ENCODE measurements at places on chromosomes 7 and 10.

DNA sequence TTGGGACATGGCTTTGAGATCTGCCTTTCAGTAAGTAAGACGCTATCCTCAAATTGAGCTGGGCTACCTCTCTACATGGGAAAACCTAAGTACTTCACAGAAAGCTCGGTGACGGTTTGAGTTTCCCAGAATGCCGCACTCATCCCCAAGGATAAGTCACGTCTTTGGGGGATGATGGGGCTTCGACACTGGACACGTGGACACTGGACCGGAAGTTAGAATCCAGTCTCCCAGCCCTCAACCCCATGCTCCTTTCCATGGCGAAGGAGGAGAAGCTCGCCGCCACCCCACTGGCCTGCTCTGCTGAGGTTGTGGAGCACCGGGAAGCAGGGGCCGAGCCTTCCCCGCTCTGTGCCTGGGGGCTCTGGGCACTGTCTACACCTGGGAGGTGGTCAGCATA lies 27.5 kb downstream of the PTPRE start:
- DNase-seq: no peak

GRCh38 chr10:132962623-132963429 lies 20.5 kb upstream of the CFAP46 start:
- DNase-seq: no peak

GRCh38 chr7:142813226-142813625 lies 41.6 kb upstream of the EPHB6 start:
- DNase-seq: no peak

DNA sequence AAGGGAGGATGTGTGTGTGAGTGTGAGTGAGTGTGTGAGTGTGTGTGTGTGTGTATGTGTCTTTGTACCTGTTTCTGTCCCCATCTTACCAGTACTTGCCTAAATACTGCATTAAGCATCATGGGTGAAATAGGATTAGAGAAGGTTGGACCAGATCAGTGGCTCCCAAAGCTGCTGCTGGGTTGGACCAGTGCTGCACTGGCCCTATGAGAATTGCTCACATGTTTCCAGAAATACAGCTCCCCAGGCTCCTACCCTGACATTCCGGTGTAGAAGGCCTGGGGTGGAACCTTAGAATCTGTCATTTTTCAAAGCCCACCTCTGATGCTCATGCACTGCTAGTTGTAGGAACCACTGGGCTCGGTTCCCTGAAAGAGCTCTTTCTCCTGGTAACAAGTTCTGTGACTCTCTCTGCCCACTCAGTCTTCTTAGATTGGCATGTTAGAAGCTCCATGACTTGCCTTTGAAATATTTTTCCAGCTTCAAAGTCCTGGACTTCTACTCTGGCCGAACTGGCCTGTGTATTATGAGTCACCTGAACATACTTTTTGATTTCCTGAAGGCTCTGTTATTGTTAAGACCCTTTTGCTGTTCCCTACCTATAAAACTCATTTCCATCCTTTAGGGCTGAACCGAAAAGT lies 224.7 kb downstream of the CUX1 start:
- no peak for DNase-seq

- no peak for DNase-seq
These were observed at the start of gene FAM20C for GRCh38 chr7:191981-192649. Gene FAM20C (plus strand): TSS chr7:192571. CDS start chr7:193200, 629 bp downstream.

DNA sequence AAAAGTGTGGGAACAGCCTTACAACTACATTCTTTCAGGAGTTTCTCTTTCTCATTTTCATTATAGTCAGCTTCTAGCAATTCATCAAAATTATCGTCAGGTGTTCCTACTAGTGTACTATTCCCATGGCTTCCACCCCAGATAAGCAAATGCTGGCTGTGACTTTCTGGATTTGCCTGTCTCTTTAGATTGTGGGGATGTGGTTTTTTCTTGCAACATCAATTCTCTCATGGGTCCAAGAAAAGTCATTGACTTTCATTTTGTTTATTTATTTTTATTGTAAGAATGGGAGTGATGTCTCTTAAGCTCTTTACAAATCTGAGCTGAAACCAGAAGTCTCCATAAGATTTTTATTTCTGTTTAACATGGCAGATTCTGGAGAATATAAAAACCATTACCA lies 349.7 kb upstream of the SEMA3C start:
- no peak for DNase-seq

DNA sequence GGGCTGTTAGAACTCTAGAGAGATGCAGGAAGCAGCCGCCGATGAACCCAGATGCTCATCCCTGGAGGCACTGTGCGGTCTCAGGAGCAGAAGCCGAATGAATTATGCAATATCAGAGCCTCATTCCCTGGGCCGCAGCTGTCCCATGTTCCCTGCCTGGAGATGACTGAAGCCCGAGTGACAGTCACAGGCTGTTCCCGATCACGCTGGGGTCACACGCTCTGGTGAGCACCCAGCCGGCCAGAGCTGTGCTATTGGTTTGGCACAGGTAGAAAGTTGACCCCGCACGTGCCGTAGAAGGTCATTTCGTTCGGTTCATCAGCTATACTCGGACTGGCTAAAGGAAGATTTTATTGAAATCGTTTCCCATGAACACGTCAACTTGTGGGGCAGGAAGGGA lies 140.5 kb upstream of the SH2B2 start:
- DNase-seq: no peak

- no peak for DNase-seq
These were observed 133.8 kb downstream of the TCERG1L start for GRCh38 chr10:131177431-131178327.

DNA sequence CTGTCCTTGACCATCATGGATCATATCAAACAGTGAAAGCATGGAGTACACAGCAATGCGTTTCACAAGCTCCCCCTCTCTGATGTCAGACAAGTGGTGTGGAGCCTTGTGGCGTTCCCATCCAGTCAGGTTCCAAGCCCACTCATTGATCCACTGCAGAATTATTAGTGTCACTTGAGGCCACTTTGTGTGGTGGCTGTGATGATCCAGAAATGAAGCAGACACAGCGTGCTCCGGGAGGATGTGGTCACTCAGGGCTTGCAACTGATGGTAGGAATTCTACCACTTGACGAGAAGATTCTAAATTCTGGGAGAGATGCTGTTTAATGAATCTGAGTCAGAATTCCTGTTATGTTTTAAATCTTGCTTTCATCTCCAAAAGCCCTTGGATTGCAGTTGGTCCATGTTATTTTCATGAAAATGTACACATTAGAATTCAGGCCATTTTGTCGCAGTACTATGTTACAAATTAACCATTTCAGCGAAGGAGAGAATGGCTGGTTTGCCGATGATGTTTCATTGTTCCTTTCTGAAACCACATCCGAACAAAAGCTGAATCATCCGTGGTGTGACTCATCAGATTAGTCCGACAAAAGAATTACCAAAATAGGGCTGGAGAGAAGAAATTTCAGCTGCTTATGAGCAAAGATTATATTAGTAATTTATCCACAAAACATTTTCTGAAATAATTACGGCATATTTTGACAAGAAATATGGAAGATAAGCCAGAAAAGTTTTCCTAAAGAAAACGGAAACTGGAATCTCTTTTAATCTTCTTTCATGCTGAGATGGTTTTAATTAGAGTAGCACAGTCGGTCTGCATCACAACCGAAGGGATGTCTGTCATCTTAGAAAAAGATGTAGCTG lies 48.1 kb downstream of the INSYN2A start:
- DNase-seq: no peak

- no peak for DNase-seq
These were observed 5.5 kb downstream of the AFAP1L2 start for GRCh38 chr10:114398587-114399331.

DNA sequence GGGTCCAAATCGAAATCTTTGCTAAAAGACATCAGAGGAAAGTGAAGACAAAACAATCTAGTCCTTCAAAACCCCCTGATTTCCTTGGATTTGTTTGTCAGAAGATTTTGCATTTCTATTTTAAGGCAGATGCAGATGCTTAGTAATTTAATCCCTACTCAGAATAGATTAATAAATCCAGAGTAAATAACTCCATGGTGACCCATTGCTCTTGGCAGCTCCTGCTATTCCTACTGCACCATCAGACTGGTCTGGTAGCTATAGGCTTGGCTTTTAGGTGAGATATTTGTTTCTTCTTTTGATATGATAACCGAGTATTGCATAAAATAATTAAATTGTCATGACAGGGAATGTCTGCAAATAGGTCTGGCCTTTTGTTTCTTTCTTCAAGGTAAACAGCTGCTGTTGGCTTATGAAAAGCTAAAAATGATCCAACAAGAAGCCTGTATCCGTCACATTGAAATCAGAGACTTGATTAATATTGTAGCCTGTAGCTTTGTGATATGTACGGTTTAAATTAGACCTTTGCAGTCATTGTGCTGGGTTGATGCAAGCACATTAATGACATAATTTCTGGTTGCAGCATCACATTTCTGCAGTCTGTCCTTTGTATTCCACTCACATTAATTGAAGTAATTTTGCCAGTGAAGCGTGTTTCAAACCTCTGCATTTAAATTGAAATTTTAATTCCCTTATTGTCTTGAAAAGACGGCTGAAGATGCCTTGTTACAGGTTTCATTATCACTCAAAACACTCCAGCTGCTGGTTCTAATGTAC lies 40.7 kb downstream of the EXOC4 start:
- DNase-seq: no peak

DNA sequence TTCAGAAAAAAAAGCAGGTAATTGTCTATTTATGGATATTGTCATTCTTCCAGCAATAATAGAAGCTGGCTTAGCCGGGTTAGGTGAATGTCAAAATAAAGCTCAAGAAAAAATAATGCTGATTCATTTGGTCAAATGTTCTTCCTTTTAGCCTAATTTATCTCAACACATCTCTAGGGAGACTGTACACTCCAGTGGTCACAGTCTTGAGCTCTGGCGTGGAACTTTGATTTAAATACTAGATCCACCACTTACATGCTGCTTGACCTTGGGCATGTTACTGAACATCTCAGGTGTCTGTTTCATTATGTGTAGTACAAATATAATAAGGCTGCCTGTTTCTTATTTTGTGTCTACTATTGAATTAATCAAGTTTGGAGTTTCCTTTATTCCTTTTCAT lies 22.0 kb downstream of the PRTFDC1 start:
- no peak for DNase-seq

GRCh38 chr7:2159176-2159520 lies 73.6 kb downstream of the MAD1L1 start:
- DNase-seq: no peak

- DNase-seq: no peak
These were observed 1284.3 kb downstream of the XPNPEP1 start for GRCh38 chr10:108639010-108639409.

GRCh38 chr7:92255308-92255707 lies 9.5 kb downstream of the ANKIB1 start:
- DNase-seq: no peak

GRCh38 chr7:40356871-40357709 lies 222.3 kb downstream of the SUGCT start:
- DNase-seq: no peak

GRCh38 chr7:94436018-94436604 lies 41.4 kb downstream of the COL1A2 start:
- no peak for DNase-seq

- no peak for DNase-seq
These were observed 232.8 kb upstream of the NPSR1 start for GRCh38 chr7:34425194-34425593.

DNA sequence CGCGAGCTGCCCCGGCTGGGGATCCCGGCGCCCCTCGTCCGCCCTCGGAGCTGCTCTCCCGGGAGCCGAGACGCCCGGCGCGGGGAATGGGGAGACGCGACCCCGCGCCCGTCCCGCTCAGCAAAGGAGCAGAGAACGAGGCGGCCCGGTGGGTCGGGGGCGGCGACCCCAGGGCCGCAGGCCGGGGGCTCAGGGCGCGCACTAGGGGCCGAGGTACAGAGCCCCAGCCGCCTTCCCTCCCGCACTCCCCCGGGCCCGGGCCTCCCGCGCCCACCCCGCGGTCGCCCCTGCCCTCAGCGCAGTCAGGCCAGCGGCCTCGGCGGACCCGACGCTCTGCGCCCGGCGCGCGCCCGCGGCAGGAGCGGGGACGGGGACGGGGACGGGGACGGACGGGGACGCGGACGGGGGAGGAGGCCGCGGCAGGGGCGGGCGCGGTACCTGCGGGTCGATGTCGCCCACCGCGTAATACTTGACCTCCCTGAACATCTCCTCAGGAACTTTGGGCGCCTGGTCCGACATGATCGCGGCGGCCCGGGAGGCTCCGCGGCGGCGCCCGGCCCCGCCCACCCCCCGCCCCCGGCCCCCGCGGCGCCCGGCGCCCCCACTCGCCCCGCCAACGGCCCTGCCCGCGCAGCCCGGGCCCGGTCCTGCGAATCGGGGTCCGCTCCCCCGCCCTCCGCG lies 373 bp downstream of the PAXIP1 start:
- no peak for DNase-seq

DNA sequence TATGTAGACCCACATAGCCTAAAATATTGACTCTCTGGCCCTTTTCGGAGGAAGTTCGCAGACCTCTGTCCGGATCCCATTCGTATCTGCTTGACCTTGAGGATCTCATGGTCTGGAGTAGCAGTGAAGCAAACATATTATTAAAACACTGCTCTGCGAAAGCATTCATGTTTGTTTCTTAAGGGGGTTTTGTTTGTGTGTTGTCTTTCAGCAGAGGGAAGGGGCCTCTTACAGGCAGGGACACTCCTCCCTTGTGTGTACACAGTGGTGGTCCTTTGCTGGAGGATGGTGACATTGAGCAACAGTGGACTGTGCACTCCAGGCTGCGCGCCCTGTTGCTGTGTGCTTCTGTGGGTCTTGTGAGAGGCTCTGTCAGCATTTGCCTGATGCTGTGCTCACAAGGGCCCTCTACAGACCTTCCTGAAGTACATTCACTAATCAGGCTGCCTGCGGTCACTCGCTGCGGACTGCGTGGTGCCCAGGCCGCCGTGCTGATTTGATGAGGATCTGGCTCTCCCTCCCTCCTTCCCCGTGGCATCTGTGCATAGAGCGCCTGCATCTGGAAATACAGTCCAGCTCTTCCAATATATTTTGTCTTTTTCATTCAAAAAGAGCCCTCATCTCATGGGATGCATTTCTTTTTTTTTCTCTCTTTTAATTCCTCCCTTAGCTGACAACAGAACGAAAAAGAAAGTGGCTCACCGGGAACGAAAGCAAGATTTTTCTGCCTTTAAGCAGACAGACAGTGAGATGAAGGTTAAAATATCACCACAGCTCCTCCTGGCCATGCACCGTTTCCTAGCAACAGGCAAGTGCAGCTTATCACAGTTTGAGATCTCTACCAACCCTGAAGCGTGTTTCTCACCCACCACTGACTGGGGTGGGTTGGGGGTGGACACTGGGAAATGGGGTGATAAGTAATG lies 135.8 kb downstream of the CNNM2 start:
- no peak for DNase-seq

DNA sequence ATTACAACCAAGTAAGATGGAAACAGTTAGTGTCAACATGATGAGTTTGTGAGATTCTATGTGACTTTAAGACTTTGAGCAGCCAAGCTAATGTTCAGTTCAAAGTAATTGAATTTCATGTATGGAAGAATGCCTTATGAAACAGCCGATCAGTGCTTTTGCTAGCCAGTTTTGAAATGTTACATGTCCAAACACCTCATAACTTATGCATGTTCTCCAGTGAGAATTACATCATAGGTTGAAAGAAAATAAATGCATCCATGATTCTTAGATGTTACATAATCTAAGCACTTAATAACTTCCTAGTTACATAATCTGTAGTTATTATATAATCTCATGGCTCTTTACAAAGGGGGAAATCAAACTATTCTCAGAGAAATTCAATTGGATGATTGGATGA lies 211.3 kb downstream of the BICC1 start:
- no peak for DNase-seq

GRCh38 chr7:68756986-68757495 lies 841.2 kb upstream of the AUTS2 start:
- DNase-seq: no peak

GRCh38 chr7:50560865-50561351 lies 4.3 kb downstream of the DDC start:
- no peak for DNase-seq

GRCh38 chr7:136693166-136694119 lies 175.0 kb upstream of the CHRM2 start:
- DNase-seq: no peak

- DNase-seq: no peak
These were observed 13.2 kb upstream of the SCIN start for GRCh38 chr7:12557282-12557681.
